ENCODE measurements at places on chromosomes 1 and 21. TPM values are rescaled to one million over a fixed set of nuclear protein-coding genes. Genes with fewer than 3 reads are reported as not detected.

GRCh38 chr1:228453022-228453560 is 34.1 kb upstream of the RNF187 start:
- DNase-seq = no peak

DNA sequence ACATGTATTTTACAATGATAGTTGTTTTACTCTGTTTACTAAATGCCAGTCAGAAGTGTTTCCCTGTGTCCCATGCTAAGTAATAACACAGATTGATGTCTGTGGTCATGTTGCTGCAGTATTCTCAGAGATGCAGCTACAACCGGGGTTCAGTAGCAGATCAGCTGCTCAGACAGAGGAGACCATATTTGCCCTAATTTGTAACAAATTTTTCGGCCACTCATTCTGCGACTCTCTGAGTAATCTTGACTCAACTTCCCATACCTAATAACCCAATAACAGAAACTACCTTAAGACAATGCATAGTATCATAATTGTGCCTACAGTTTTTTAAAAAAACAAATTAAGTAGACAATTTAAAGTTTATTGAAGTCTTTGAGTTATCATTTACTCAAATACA is 32.6 kb downstream of the NIBAN1 start:
- peak; percentile 33 for DNase-seq

DNA sequence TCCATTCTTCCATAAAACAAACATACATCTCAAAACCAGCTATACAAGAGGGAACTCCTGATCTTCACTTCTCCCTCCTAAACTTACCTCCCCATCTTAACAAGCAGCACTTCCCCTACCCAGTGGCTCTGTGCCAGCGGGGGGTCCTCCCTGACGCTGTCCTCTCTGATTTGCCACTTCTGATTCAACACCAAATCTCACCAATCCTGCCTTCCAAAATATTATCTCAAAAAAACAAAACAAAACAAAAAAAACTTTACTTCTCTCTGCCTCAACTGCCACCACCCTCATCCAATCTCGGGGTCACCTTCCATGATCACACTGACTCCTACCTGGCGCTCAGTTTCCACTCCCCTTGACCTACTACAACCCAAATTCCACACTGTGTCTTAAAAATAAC is 72.8 kb downstream of the SLC45A1 start:
- DNase-seq = no peak

ELAVL4 gene
- total RNA-seq = not detected

ZNF683 gene
- not detected for total RNA-seq
